Activated naive CD8-positive, alpha-beta T cell treated with anti-CD3 and anti-CD28 coated beads for 36 hours (primary cell): ENCODE measurements at places on chromosomes 1 and 21. TPM values are rescaled to one million over a fixed set of nuclear protein-coding genes. Genes with fewer than 3 reads are reported as not detected.

GRCh38 chr1:15008783-15009729, 144.5 kb upstream of the TMEM51 start:
- no peak for DNase-seq

CD53 gene
- 191 TPM for total RNA-seq

GRCh38 chr1:10917513-10918454, 94.7 kb upstream of the TARDBP start:
- DNase-seq: no peak

TFF2 gene
- not detected for total RNA-seq

DNA sequence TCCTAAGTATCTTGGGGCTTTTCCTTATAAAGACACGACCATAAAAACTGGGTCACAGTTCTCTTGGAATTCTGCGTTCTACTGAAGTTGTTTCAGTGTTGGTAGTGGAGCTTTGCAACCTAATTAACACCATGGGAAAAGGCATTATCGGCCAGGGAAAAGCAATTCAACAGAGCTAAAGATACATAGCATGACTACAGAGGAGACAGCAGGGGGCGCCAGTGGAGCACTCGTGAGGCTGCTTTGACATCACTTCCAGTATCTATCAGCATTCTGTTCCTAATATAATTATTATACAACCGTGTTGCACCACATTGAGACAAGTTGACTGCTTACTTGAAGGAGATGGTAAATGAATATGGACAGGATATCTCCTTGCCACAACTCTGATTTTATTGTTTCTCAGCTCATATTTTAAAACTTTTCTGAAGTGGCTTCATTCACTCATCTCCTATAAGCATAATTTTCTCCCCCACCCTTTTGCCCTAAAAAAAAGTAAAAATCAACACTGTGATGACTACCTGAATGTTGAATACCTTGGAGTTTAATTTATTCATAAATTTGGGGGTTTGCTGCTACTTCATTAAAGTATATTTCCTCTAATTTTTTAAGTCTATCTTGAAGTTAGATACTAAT, 39.4 kb downstream of the ZP4 start:
- peak; percentile 31 for DNase-seq

DNA sequence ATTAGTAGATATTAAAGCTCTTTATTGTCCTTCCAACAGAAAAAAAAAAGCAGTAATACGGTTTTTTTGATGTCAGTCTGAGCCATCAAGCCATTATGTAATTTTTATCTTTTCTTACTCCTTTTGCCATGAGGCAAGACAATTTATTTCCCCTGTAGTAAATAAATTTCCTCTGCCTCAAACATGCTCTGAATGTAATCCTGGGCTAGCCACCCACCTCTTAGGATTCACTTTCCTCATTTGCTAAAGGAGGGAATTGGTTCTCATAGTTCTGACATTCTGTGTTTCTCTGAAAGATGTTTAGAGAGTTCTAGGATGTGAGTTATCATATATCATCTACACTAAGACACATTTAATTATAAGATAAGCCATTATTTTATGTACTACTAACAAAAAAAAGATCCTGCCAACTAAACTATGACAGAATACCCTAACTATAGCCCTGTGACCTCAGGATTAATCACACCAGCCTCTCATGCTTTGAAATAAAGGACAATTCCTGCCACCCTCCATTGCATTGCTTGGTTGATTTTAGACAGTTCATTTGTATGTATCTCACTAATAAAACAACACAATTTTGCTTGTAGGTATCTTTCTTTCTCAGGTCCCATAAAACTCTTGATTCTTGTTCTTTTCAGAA, 34.0 kb upstream of the RAP1A start:
- DNase-seq: no peak

DNA sequence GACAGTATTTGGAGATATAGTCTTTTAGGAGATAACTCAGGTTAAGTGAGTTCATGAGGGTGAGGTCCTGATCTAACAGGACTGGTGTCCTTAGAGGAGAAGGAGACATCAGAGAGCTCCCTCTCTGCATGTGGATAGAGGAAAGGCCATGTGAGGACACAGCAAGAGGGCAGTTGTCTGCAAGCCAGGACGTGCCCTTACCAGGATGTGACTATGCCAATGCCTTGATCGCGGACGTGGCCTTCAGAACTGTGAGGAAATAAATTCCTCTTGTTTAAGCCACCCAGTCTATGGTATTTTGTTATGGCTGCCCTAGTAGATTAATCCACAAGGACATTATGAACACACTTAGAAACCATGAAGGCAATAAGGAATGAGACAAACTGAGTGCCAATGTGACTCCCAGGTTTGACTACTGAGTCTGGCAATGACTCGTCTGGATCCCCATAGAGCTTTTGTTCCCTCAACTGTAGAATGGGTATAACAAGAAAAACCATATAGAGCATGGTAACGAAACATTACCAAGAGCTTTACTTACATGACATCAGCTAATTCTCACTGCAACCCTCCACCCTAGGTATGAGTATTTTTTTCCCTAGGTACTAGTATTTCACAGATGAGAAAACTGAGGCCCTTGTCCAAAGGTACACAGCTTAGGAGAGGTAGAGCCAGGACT, 6.5 kb downstream of the URB1 start:
- no peak for DNase-seq

- no peak for DNase-seq
Observed at GRCh38 chr1:107153014-107153413, 12.2 kb downstream of the NTNG1 start.

GRCh38 chr1:246184503-246184902, 322.6 kb downstream of the SMYD3 start:
- DNase-seq: no peak

- DNase-seq: peak; percentile 57
Observed at GRCh38 chr1:15951341-15952153, 24.4 kb downstream of the ZBTB17 start.

- peak; percentile 50 for DNase-seq
Observed at GRCh38 chr1:3611170-3612019, at the start of gene MEGF6. Gene MEGF6 (minus strand): TSS chr1:3611508. CDS start chr1:3611268, 240 bp downstream.

- DNase-seq: no peak
Observed at GRCh38 chr1:197355248-197355995, 87.4 kb downstream of the CRB1 start.

DNA sequence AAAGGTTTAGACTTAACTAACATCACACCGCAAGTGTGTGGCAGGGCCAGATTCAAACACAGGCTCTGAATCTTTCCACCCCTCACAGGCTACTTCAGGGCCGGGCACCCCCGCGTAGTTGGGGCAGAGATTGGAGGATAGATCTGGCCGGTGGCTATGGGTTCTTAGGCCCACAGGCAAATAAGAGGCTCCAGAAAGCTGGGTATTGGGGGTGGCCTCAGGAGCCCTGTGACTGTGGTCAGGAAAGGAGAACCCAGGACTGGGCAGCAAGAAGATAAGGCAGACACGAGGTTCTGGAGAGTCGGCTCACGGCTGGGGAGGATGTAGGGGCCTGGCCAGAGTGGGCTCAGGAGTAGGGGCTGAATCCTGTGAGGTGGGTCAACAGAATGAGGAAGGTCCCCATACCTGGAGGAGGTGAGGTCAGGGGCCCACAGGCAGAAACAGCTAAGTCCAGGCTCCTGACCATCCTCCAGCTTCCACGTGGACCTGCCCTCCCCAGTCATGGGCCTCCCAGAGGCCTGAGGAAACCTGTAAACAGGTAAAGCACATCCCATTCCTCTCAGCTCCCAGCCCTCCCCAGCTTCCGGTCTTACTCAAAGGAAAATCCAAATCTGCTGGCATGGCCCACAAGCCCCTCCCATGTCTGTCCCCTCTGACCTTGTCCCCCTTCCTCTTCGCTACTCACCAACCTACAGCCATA, 306.2 kb downstream of the MATN1 start:
- no peak for DNase-seq

GRCh38 chr1:115454837-115455511, 116.9 kb upstream of the NGF start:
- DNase-seq: no peak

SMCP gene
- total RNA-seq: not detected

- DNase-seq: no peak
Observed at GRCh38 chr1:75131565-75132241, 2.5 kb upstream of the LHX8 start.

GRCh38 chr1:170662561-170663403, 1.1 kb upstream of the PRRX1 start:
- no peak for DNase-seq

DNA sequence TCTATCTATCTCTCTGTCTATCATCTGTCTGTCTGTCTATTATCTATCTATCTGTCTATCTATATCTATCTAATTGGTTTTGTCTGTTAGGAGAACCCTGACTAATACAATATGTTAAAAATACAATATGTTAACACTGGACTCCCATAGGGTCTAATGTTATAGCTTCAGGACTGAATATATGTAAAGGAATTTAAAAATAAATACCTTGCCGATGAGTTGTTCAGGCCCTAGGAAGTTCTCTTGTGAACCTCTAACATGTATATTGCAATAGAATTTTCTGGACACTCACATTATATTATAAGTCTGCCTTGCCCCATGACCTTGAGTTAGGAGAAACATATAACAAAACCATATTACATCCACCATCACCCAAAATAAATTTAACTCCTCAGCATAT, 900.6 kb downstream of the NCAM2 start:
- no peak for DNase-seq

DNA sequence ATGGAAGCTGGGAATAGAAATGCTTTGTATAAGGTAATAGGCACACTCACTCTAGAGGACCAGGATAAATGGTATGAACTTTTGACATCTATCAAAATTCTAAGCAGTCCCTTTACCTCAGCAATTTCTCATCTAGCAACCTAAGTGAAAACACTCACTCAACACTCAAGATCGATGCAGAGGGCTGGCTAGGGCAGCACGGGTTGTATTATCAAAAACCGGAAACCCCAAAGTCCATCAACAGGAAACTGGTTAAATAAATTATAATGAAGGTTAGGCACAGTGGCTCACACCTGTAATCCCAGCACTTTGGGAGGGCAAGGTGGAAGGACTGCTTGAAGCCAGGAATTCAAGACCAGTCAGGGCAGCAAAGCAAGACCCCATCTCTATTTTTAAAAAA, 9.4 kb downstream of the USP48 start:
- DNase-seq: no peak

DNA sequence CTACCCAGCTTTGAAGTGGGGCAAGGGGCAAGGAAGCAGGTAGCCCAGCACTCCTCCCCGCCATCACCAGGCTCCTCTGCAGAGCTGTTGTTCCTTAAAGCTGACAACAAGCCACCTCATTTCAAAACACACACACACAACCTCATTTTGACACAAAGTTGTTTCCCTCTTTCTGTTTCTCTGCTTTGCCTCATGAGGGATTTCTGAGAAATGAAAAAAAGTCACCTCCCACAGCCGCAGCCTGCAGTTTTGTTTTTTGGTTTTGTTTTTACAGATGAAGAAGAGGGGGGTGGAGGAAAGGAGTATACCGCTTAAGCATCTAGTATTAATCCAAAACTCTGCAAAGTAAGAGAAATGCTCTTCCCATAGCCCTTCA, 12.1 kb downstream of the MCL1 start:
- peak; percentile 70 for DNase-seq

- no peak for DNase-seq
Observed at GRCh38 chr1:87170157-87170556, 158.5 kb upstream of the LMO4 start.

DNA sequence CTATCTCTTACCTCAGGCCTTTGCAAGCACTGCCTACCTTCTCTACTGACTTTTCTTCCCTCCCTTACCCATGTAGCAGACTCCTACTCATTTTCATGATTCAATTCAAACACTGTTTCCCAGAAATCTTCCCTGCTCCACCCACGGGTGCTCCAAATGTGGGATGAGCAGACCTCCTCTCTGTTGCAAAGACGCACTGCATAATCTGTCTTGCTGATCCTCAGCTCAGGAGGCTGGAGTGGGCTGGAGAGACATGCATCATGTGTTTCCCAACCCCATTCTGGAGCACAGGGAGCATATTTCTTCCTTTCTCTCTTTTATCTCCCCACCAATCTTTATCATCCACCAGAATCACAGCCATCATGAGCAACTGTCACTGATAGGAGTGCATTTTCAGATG, 459.9 kb upstream of the NFIA start:
- no peak for DNase-seq

SEMA6C gene
- total RNA-seq: 1.4 TPM

S100A16 gene
- total RNA-seq: not detected

SMAP2 gene
- total RNA-seq: 160 TPM

PLA2G2F gene
- total RNA-seq: not detected

DNA sequence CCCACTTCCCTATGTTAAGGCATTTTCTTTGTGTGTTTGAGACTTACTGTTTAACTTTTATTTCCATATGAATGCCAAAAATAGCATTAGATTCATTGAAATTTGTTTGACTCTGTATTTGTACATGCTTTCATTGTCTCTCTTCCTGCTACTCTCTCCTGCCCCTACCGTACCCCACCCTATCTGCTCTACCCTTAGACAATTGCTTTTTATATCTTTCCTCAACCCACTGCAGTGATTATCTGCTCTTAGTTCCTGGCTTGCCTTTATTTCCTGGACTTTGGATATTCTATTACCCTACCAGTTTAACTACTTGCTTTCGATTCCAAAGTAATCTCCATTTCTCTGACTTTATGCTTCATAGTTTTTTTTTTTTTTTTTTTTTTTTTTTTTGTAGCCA, 10.5 kb downstream of the RAVER2 start:
- no peak for DNase-seq

DNA sequence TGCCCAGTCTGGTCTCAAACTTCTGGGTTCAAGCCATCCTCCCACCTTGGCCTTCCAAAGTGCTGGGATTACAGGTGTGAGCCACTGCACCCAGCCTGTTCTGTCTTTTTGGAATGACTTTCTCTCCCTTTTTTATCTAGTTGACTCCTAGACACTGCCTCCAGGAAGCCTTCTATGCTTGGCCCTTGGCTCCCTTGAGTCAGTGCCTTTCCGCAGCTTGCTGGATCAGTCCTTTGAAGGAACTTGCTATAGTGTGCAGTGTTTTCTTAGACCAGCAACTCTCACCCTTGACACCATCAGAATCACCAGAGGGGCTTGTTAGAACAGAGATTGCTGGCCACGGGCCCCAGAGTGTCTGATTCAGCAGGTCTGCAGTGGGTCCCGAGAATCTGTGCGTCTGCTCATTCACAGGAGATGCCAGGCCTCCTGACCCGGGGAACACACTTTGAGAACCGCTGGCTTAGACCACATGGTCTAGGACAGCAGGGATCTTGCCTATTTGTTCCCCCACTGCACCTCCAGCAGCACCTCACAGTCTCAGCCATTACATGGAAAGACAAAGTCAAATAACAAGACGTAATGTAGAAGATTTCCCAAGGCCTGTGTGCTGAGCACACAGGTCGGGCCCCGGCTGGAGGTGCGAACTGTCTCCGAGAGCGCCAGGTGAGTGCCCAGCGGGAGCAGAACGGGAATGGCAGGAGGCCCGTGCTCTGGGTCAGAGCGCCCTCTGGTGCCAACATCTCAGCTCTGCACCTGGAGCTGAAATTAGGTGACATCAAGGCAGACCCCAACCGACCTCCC, 27.4 kb upstream of the CTPS1 start:
- DNase-seq: peak; percentile 60

XKR8 gene
- 4.4 TPM for total RNA-seq
